ENCODE measurements at places on chromosomes 1 and 21. TPM values are rescaled to one million over a fixed set of nuclear protein-coding genes. Genes with fewer than 3 reads are reported as not detected.
A peak's percentile ranks its signal among the peaks of the same experiment; 100 is the strongest.

DNA sequence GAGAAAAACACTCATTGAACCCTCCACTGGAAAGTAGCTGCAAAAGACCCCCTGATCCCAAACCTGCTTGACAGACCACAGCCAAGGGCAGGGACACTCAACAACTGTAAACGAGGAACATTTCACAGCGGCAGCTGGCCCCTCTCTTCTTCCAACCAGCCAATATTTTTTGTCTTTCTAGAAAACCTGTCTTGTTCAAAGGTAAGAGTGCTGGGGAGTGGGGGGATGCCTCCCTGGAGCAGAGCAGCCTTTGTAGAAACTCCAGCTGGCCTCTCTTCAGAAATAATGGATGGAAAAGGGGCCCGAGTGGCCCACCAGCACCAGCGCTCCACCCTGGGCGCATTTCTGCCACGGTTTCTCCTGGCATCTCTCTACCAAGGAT lies 384.0 kb downstream of the RRAGC start:
- no peak for DNase-seq

- no peak for DNase-seq
Measured at GRCh38 chr1:11151826-11152612, 37.1 kb upstream of the ANGPTL7 start.

DNA sequence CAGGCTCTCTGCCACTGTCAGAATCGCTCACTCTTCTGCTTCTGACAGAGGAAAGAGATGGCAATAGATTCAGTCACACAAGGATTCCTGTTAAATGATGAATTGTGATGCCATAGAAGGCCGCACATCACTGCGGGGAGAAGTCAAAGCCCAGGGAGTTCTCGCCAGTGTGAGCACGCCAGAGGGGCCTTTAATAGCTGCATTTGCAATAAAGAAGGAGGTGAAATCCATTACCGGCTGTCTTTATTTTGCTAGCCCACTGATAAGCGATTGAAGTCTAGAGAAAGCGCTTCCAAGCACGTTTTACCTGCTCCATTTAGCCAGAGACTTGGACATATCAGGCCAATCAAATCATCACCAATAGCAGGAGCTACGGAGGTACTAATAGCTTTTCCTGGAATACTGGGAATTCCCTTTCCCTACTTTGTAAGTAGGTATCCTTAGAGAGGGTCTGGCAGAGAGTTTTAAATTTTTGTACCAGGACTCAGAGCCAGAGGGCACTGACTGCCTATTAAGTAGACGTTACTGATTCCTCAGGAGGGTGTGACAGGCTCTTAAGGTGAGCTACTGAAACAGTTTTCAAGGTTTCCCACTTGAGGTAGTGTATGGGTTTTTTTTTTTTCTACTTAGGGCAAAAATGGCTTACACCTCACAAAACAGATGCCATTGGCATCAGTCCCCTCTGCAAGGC lies 10.2 kb upstream of the TARBP1 start:
- no peak for DNase-seq

- no peak for DNase-seq
Measured at GRCh38 chr1:19612530-19612929, 31.6 kb upstream of the NBL1 start.

DNA sequence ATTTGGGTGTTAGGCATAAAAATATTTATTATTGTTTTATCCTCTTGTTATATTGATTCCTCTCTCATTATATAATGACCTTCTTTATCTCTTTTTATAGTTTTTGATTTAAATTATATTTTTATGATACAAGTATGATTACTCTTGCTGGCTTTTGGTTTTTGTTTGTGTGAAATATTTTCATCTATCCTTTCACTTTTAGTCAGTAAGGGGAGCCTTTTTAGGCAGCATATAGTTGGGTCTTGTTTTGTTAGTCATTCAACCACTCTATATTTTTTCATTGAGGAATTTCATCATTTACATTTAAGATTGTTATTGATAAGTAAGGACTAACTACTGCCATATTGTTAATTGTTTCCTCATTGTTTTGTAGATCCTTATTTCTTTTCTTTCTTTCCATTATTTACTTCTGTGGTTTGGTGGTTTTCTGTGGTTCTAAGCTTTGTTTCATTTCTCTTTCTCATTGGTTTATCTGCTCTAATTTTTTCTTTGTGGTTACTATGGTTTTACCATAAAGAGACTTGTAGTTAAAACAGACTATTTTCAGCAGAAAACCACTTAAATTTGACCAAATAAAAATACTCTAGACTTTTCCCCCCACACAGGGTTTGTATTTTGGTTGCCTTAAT lies 593.1 kb downstream of the NUF2 start:
- no peak for DNase-seq

DNA sequence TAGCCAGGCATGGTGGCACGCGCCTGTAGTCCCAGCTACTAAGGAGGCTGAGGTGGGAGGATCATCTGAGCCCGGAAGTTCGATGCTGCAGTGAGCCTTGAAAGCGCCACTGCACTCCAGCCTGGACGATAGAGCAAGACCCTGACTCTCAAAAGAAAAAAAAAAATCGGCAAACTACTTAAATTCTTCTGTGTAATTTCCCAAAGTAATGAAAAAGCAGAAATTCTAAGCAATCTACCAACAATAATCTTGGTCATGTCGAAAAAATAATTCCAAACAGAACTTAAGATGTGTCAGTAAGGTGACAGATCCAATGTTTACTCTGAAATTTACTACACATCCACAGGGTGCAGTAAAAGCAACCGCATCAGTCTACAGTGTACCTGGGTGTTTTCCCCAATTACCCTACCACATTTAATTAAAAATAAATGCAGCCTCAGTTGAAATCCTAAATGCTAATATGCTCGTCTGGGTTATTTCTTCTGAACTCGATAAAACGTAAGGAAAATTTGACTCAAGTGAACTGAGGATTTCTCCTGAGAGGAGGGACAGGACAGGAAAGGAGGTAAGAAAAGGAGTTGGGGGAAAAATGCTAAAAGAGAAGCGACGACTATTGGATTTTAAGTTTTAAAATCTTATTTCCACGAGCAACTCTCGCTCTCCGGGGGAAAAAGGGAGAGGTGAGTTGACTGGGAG lies 801 bp downstream of the EPRS1 start:
- DNase-seq: no peak

- DNase-seq: no peak
Measured at GRCh38 chr1:215407575-215407974, 159.5 kb upstream of the KCTD3 start.

DNA sequence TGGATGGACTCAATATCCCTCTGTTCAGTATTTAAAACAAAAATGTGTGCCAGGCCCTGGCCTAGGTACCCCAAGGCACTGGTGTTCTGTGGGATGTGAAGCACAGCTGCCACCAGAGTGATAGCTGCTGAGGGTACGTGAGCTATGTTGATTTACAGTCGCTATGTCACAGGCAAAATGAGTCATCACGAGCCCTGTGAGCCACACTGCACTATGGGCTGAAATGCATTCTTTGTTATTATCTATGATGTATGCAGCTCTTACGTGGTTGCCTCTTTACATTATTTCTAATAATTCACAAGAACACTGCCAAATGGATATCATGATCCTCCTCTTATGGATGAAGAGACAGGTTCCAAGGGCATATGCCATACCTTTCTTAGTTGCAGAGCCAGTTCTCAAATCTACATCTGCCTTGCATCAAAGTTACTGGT lies 2.1 kb downstream of the TEX38 start:
- no peak for DNase-seq

- no peak for DNase-seq
Measured at GRCh38 chr1:204241050-204241449, 27.3 kb upstream of the GOLT1A start.

DNA sequence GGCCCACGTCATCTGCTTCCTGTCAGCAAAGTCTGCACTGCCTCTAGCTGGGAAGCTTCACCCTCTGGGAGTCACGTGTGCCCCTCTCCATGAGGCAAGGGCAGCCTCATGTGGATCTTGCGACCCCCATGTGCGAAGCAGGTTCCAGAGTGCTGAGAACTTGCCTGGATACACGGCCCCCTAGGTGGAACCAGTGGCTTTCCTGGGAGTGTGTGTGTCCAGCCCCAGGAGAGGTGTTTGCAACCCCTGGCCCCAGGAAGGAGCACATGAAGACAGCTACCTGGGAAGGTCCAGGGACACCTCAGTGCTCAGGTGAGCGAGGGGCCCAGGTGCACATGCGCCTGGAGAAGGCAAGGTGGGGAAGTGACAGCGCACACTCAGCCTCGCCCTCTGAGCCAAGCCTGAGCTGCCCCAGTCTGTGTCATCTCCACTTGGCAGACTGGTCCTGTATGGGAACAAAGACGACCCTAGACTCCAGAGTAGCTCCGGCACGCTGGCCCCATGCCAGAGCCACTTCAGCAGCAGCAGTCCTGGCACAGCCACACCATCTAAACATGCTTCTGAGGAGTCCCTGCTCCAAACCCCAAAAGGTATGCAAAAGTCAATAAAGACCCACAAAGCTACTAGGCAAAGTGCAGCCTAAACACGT lies 8.9 kb downstream of the LSS start:
- DNase-seq: peak; percentile 57

GRCh38 chr1:12372761-12373160 lies 142.9 kb downstream of the VPS13D start:
- no peak for DNase-seq

DNA sequence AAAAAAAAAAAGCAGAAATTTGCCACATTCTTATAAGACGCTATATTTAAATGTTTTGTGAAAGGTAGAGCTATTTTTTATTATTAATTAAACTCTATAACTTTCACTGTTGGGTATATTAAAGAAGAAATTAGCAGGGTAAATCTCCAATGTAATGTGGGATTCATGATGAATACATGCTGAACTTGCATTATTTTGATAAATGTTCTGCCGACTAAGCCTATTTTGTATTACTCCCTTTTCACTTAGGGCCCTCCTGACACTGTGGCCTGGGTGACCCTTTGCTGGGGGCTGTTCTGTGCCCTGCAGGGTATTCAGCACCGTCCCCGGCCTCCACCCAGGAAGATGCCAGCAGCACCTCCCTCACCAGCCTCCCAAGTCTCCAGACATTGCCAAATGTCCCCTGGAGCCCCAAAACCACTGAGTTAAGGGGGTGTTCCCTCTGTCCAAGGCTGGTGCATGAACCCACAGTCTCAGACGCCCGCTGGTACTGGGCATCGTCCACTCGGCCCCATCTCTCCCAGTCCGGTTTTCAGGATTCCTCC lies 22.5 kb downstream of the RSPH1 start:
- DNase-seq: no peak

DNA sequence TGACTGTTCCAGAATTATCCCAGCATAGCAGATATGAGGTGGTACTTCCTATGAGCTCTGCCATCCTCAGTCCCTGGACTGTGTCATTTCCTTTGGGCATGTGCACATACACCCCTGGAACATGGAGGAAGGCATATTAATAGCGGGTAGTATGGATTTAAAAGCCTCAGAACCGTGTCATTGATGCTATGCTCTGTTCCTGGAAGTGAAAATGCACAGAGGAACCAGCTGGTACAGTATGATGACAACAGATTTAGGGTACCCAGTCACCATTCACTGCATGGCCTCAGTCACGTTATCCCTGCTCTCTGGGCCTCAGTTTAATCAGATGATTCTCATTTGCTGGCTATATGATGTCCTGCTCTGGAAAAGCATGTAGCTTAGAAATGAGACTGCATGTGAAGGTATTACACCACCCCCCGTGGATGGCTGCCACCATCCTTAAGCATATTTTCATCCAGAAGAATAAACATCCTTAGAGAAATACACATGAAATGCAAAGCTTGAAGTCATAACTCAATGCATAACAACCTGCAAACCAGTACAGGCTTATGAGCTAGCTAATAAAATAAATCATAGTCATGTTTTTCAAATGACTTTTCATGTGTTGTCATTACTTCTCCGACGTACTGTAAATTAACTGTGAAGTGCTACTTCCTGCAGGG lies 37.8 kb downstream of the SETD4 start:
- no peak for DNase-seq

DMBX1 gene
- total RNA-seq: 0.55 TPM

PCP4 gene
- total RNA-seq: 1.8 TPM

GRCh38 chr1:109850194-109850593 lies 60.5 kb upstream of the CSF1 start:
- no peak for DNase-seq

GRCh38 chr1:244758708-244759107 lies 76.8 kb upstream of the COX20 start:
- DNase-seq: no peak

- DNase-seq: no peak
Measured at GRCh38 chr1:87535551-87535950, 206.9 kb downstream of the LMO4 start.

- DNase-seq: no peak
Measured at GRCh38 chr1:229778794-229779193, 152.7 kb downstream of the URB2 start.

GRCh38 chr21:14742119-14742518 lies 196.0 kb upstream of the SAMSN1 start:
- no peak for DNase-seq

FBLIM1 gene
- total RNA-seq: 43.0 TPM

KANK4 gene
- 0.42 TPM for total RNA-seq

DENND2C gene
- 50.3 TPM for total RNA-seq

GRCh38 chr1:1842360-1843146 lies 48.3 kb downstream of the GNB1 start:
- peak; percentile 39 for DNase-seq

GRCh38 chr1:57986432-57986831 lies 560.1 kb downstream of the OMA1 start:
- no peak for DNase-seq

HES4 gene
- 12.7 TPM for total RNA-seq

DNA sequence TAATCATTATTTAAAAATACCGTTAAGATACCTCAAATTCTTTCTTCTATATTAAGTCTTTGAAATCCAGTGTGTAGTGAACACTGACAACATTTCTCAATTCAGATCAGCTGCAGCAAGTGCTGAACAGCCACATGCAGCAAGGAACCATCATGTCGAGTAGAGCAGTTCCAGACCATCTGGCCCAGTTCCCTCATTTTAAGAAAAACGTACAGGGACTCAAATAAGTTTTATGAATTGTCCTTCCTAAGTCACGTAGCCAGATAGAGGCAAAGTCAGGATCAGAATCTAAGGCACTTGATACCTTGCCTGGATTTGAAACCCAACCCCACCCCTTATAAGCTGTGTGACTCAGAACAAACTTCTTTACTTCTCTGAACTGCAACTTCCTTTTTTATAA lies 132.4 kb downstream of the PROX1 start:
- no peak for DNase-seq

- DNase-seq: no peak
Measured at GRCh38 chr1:1039145-1039910, 19.4 kb downstream of the AGRN start.

CD101 gene
- 3.1 TPM for total RNA-seq

OR6N1 gene
- not detected for total RNA-seq

DNA sequence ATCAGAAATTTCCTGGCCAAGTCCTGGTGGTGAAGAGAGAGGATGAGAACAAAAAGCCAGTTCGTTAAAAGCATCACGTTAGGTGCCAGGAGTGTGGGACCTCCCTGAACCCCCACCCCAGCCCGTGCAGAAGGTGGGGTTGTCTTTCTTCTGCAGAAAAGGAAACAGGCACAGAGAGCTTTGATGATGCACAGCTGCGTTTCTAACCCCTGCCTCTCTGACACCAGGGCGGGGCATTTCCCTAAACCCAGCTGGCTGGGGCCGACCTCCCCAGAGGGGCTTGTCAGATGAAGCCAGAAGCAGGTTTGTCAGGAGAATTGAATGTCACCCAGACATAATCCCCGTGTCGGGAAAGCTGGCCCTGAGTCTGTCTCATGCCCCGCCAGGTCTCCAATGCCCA lies 189.3 kb upstream of the EDN2 start:
- no peak for DNase-seq

TLCD4 gene
- total RNA-seq: 5.8 TPM

- no peak for DNase-seq
Measured at GRCh38 chr1:207884266-207885029, 26.5 kb downstream of the CD34 start.

Measured in suprapubic skin (tissue), 4 donors.